ENCODE measurements at places on chromosomes 1 and 21.

DNA sequence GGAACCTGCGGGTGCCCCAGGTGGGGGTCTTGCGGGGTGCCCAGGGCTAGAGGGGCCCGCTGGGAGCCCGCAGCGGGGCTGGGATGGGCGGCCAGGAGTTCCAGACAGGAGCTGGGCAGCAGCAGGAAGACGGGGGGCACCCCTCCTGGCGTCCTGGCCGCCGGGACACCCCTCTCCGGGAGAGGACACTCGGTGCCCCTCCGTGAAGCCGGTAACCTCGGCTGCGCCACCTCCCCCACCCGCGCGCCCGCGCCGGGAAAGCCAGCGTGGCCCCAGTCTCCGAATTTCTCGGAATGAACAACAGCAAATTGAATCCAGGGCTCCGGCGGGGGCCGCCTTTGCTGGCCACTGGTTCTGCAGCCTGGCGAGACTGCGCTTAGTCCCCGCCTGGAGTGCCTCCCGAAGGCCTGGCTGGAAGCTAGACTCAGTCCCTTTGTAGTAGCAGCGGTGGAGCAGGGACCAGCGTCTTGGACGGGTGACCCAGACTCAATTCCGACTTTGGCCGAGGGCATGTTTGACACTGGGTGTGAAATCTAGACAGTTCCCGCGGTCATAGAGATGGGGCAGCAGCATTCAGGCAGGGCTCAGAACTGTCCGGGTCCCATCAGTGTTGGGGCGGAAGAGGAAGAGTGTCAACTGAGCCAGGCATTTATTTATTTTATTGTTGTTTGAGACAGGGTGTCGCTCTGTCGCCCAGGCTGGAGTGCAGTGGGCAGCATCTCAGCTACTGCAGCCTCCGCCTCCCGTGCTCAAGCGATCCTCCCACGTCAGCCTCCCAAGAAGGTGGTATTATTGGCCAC lies 773 bp downstream of the IFNGR2 start:
- DNase-seq, result no peak

DNA sequence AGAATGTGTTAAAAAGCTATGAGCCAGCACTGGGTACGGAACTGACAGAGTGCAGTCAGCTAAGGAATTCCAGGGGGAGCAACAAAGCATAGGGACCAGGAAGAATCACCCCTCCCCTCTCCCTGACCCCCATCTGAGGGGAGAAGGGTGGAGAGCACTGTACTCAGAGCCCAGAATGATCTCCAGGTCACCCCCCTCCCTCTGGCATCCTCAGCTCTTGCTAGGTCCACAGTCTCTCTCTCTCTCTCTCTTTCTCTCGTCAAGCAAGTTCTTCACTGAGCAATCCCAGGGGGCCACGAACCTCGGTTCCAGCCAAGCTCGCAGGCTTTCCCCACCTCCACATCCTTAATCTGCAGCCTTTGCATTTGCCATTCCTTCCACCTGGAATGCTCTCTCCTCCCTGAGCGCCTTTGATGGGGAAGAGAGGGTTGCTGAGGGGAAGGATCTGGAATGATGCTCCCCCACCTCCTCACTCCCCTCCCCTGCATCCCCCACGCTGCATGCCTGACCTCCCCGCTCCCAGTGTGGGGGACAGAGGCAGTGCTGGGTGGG lies 6.7 kb upstream of the WASF2 start:
- DNase-seq, result no peak

- no peak for DNase-seq
Measured at GRCh38 chr1:230025686-230026085, 41.4 kb upstream of the GALNT2 start.

GRCh38 chr1:185960422-185961321 lies 226.5 kb downstream of the HMCN1 start:
- no peak for DNase-seq

DNA sequence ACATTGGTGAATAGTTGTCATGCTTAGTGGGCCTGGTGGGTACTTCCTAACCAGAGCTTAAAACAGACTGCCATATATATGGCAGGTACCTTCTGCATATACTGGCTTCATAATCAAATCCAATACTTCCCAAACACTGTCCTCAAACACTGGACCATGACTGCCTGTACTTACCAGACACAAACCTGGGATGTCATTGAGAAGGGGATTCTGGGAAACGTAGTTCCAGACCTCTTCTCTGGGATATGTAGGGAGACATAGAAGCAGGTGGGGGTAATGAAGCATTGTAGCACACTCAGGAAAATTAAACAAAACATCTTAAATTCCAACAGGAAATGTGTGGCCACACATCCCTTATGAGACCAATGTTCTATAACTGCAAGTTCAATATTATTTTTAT lies 76.5 kb upstream of the ADAMTS5 start:
- no peak for DNase-seq

GRCh38 chr1:200640963-200641401 lies 20.4 kb upstream of the KIF14 start:
- DNase-seq, result no peak

DNA sequence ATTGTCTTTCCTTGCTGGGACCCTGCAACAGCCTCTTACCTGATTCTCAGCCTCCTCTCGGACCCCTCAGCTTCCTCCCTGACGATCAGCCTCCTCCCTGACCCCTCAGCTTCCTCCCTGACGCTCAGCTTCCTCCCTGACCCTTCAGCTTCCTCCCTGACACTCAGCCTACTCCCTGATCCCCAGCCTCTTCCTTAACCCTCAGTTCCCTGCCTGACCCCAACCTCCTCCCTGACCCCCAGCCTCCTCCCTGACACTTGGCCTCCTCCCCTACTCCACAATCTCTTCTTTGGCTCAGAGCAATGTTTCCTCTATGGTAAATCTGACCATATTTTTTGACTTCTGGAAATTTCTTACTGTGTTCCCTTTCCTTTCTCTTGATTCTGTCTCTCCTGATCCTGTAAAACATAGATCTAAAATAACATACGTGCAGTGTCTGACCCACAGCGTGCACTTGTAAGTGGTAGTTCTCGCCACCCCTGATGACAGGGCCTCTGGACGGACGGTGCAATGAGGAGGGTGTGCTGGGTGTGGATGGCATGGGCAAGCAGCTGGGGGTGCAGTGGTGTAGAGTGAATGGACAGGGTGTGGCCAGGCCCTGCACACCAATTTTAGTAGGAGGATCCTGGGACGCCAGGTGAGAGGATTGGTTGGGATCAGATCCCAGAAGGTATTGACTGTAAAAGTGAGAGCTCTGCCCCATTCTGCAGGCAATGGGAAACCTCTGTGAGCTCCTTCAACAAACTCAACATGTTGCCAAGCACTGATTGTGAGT lies 264.1 kb downstream of the FOXD2 start:
- DNase-seq, result no peak

- DNase-seq, result no peak
Measured at GRCh38 chr1:111802984-111803383, 47.3 kb downstream of the DDX20 start.

GRCh38 chr1:113946112-113946511 lies 17.0 kb downstream of the HIPK1 start:
- no peak for DNase-seq

- no peak for DNase-seq
Measured at GRCh38 chr1:109134423-109134822, 20.5 kb downstream of the ELAPOR1 start.

GRCh38 chr1:48649880-48650279 lies 126.8 kb downstream of the BEND5 start:
- DNase-seq, result no peak

DNA sequence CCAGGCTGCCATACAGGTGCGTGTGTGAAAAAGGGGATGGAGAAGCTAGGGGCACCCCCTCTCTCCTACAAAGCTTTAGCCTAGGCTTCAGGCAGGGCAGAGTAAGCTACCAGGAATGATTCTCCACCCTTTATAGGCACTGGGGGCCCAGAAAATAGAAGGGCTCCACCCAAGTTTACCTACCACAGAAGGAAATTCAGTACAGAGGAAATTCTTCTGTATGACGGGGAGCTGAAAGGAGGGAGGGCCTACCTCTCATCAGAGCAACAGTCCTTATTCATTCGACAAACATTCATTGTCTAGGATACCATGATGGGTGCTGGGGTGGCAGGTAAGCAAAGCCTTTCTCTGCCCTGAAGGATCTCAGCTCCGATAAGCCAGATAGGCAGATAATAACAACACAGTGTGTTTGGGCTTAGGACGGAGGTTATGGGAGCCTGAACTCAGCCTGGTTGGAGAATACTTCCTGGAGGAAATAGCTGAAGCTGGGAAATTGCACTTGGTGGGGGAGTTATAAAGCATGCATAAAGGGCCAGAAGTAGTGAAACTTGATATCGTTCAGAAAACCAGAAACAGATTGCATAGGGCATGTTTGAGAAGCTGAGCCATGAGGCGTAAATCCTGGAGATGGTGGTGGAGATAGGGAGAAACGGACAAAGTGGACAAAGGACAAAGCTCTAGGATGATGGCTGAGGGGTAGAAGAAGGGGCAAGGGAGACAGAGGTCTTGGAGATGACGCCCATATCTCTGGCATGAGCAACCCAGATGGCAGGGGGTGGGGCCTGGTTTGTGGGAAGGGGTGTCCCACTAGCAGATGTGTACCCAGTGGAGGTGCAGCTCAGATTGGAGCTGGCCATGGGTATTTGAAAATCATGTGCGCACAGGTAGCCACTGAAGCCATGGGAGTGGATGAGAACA lies 5.3 kb upstream of the P3R3URF start:
- DNase-seq, result no peak

Measured in NCI-H187 (cell line).